ENCODE measurements at places on chromosomes 11 and 22. TPM values are rescaled to one million over a fixed set of nuclear protein-coding genes. Genes with fewer than 3 reads are reported as not detected.

DNA sequence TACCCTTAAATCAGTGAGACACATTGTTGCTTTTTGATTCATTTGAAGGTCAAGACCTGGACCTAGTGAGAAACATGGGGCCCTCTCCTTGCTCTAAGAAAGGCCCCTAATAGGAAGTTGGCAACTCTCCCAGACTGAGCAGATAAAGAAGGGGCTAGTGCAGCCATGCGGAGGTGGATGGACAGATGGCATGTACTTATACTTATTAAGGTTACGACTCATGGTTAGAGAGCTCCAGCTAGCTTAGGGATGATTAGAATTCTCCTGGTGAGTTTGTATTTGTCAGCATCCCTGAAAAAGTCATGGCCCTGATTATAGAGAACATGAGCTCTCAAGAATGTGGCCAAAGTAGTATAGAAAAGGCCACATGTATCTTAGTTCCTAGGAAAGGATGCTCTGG, 112.1 kb upstream of the BDNF start:
- DNase-seq = peak; percentile 11

DNA sequence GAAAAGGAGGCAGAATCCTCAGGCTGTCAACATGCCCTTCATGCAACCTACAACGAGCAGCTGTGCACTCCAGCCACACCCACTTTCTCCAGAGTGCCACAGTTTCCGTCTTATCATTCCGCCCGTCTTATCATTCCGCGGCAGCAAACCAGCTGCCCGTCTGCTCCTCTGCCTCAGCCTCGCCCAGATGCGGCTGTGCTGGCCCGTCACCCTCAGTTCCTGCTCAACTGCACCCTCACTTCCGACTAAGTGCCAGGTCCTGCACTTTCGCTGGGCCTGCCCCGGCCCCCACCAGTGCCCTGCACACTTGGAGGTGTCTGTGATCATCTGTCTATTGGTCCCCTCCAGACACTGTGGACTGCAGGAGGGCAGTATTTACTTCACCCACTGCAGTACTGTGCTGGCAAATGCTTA, 43.7 kb downstream of the MICAL3 start:
- DNase-seq = no peak

SHANK2 gene
- total RNA-seq = 4.9 TPM

DNA sequence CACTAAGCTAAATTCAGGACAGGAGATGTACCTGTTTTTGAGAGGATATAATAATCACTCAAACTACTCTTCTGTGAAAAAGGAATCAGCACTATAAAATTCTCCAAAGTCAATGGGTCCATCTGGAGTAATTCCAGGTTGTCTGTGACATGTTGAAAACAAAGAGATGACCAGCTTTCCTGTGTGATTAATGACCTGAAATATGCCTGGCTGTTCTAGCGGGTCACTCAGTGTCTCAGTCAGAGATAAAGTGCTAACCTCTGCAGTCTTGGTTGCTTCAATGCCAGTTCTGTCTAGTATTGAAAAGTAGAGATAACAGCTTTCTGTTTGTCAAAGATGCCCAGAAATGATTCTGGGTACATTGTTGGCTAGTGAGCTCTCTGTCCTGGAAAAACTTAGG, 722.6 kb upstream of the TENM4 start:
- DNase-seq = no peak

GRCh38 chr22:32622744-32623110, 148.1 kb downstream of the FBXO7 start:
- DNase-seq = no peak

All from fibroblast of the aortic adventitia (primary cell).